ENCODE measurements at places on chromosomes 6 and 20.

DNA sequence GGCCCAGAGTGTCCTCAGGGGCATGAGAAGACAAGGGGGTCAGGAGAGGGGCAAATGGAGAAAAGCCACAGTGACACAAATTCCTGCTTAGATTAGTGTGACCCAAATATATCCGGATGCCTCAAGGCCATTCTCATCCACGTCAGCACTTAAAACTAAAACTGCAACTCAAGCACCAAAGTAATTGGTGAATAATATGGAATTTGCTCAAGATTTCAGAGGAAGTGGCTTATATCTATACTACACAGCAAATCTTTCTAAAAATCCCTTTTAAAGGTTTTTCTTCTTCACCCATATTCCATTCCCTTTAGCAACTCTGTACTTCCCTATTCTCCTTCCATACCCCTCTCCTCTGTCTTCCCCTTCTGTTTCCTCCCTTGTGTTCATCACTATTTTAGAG is 15.2 kb downstream of the DEF6 start:
- no peak for DNase-seq

DNA sequence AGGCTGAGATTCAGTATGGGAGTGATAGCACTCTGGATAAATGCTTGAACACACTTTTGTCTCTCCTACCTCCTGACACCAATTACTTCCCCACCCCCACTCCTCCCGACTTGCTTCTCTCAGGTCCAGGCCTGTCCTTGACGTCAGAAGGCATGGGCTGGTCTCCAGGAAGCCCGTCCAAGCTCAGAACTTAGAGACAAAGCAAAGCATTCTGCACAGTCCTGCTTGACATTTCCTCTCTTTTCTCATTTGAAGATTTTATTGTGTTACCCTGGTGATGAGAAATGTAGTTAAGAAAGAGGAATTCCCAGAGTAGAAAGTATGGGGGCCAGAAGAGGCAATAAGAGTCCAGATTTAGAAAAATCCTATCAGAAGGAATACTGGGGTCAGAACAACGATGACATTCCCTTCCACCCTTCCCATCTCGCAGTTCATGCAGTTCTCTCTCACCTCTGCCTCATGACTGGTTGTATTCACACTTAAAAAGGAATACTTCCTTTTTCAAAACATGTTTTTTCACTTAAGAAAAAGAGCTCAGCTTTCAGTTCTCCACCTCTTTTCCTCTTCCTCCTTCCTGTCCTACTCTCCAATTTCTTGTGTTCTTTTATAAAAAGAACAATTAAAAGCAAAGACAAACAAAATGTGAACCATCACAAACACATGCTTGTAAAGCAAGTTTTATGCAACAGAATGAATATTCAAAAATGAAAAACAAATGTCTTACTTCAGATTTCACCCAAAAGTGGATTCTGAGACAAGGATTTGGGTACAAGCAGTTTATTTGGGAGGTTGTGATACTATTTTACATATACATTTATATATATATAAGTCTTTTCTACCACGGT is 18.5 kb upstream of the FAM184A start:
- no peak for DNase-seq

DNA sequence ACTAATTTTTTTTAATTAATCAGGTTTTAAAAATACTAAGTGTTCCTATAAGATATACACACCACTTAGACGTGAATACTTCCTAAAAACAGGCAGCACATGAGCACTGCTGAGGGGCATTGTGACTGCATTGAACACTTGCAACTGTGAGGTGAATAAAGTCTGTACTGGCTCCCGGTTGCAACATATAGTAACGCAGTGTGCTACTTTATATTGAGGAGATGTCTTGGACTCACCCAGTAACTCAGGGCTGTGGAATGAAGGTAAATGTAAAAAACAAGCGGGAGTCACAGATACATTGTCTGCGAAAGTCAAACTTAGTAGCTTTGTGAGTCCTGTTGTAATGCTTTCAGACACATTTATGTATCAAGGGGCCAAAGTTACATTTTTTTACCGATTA is 17.0 kb upstream of the HLA-A start:
- DNase-seq, result no peak

- no peak for DNase-seq
Measured at GRCh38 chr20:20827992-20828597, 115.7 kb upstream of the RALGAPA2 start.

- no peak for DNase-seq
Measured at GRCh38 chr6:110547266-110547964, 71.0 kb upstream of the SLC22A16 start.

DNA sequence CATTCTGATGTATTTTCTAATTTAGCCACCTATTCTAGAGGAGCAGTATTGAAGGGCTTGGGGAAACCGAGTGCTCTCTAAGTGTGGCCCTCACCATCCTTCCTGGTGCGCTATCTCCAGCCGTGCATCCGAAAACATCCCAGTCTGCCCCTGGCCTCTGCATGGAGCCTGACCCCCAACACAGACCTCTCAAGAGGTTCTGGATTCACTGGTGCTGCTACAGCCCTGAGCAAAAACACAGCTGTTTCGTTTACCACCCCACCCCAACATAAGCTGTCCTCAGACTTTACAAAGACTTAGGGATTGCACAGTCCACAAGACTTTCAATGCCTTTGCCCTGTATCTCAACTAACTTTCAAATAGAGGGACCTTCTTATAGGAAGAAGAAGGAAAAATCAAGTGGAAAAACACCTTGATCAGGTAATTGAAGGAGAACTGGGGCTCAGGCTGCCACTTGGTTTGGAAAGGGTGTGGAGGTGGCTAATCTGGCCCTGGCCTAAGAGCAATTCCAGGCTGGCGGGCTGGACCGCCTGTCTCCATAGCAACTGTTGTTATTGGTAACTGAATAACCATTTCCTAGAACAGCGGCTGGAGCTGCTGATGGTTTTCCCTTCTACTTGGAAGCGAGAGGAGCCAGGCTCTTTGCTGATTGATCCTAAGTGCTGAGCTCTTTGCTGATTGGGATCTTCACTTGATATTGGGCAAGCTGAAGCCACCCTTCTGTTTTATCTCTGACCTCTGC is 90.2 kb upstream of the TOX2 start:
- no peak for DNase-seq

DNA sequence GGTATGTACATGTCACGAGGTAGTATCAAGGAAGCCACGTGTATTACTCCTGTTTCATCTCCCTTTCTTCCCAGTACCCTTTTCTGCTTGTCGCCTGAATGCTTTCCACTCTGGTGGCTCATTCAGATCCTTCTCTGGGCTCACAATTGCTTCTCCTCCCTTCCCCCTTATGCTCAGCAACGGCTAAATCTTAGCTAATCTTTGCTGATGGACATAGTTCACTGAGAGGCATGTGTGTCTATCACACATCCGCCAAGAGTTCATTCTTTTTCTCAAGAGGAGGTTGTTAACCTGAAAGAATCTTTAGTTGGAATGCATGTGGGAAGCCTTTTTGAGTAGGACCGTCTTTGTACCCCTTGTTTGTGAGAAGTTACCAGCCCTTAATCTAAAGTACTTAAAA is 25.8 kb upstream of the MROH8 start:
- no peak for DNase-seq

DNA sequence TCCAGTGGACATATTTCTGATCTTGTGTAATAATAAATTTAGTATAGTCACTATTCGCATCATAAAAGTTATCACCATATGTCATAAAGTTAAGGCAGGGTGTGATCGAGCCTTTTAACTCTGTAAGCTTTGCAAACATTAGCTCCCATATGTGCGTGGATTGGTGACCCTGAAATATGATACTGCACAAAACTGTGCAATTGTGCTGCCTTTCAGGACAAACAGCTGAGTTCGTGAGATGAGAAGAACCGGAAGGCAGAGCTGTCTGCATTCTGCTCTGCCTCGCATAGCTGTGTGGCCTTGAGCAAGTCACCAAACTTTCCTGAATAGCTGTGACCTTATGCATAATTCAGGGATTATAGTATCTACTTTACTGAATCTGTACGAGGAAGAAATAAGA is 3.2 kb upstream of the PLEKHG1 start:
- DNase-seq, result no peak
